Upper lobe of left lung (tissue), 6 donors: ENCODE measurements at places on chromosomes 6 and 20. TPM values are rescaled to one million over a fixed set of nuclear protein-coding genes. Genes with fewer than 3 reads are reported as not detected.

DNA sequence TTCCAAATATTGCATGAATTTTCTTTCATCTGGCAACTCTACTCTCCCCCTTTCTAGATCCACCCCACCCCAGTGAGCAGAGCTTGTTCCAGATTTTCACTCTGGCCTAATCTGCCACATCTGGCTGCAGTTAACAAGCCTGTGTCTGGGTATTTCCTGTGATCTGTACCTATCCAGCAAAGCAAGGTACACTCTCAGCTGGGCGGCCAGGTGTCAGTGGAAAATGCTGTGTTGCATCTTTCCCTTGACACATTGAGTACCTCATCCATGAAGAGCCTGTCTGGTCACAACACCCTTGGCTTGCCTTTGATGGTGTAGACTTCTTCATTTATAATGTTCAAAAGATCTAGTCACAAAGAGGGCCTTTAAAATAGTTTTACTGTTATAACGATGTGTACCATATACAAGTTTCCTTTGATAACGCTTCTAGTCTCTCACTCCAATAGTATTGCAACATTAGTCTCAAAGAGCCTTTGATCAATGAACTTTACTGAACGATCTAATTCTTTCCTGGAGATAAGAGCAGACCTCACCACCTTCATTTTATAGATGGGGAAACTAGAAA is 6.0 kb upstream of the RNF182 start:
- no peak for DNase-seq

- no peak for DNase-seq
Measured at GRCh38 chr20:44590980-44591778, 8.8 kb downstream of the PKIG start.

The TMEM170B gene
- 7.1 TPM for total RNA-seq

DNA sequence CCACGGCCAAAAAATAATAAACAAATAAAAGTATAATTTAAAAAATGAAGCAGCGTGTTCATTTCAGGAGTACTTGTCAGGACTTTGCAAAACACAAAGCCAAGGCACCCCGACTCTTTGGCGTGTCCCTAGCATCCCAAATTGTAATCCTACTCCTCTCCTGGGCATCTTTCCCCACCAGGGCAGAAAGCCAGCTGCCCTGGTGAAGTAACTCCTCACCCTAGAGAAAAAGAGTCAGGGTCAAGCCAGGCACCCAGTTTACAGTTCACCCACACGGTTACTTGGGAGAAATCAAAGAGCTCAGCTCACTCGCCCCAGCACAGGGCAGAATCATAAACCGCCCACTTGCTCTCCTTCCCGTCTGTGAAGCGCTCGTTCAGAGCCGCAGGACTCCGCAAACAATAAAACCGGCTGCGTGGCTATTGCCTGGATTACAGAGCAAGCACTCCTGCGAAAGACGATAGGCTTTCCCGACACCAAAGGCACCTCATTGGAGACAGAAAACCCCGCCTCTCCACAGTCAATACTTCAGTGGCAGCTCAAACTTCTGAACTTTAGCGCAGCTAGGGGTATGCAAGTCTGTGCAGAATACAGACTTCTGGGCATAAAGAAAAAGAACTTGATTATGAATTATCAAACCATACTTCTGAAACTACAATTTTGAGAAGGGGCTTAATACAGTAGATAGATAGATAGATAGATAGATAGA is 73.0 kb upstream of the NHSL1 start:
- DNase-seq = no peak

DNA sequence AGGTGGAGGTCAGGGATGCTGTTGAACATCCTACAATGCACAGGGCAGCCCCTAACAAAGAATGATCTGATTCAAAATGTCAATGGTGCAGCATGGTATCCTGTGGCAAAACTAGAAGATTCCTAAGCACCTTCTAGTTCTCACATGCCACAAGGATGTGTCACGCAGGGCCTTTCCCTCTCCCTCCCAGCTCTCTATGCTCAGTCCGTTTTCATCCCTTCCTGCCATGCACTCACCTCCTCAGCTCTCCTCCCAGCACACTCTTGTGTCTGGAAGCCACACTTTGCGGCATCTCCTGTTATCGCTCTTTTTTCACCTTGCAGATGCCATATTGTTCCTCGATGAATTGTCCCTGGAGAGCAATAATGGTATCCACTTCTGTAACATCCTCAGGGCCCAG is 263.4 kb downstream of the CDC5L start:
- no peak for DNase-seq

The FILIP1 gene
- total RNA-seq = 20.2 TPM

DNA sequence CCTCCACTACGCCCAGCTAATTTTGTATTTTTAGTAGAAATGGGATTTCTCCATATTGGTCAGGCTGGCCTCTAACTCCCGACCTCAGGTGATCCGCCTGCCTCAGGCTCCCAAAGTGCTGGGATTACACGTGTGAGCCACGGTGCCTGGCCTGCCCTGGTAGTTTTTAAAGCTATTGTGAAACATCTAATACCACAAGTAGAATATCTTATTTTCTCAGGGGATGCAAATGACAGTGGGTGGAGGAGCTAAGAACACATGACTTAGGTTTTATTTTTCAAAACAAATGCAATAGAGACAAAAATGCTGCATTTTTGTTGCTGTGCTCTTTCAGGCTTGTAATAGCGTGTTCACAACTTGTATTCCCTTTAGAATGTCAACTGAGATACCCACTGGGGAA is 264.9 kb upstream of the PLCB4 start:
- no peak for DNase-seq

DNA sequence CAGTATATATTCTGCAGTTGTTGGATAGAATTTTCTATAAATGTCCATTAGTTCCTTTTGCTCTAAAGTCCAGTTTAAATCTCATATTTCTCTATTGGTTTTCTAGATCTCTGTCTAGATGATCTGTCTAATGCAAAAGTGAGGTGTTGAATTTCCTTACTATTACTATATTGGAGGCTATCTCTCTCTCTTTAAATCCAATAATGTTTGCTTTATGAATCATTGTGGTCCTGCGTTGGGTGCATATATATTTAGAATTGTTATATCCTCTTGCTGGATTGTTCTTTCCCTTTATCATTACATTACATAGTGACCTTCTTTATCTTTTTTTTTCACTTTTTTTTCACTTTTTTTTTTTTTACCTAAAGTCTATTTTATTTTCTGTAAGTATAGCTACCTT is 208.5 kb upstream of the ASCC3 start:
- DNase-seq = no peak

- DNase-seq = no peak
Measured at GRCh38 chr6:46320505-46320904, 149.7 kb upstream of the ENPP5 start.

GRCh38 chr20:63023071-63023935 is 16.5 kb upstream of the BHLHE23 start:
- DNase-seq = peak; percentile 64

The TAP2 gene
- 67.2 TPM for total RNA-seq

The PGC gene
- 793 TPM for total RNA-seq

The ABCC10 gene
- total RNA-seq = 29.3 TPM

DNA sequence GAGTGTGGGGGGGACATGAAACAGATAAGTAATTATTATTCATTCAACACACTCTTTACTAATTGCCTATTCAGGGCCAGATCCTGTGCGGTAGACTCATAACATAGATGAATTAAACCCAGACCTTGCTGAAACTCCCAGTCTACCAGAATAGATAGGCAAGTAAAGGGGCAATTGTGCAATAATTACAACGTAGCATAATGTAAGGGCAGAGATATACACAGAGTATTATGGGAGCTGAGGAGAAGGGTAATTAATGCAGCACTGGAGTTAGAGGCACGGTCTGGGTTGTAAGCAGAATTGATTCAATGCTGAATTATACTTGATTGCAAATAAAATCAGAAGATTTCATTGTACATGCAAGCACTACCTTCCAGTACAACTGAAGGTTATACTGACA is 29.2 kb downstream of the RIMS4 start:
- no peak for DNase-seq

- no peak for DNase-seq
Measured at GRCh38 chr6:74554041-74554440, 651.8 kb downstream of the COL12A1 start.

GRCh38 chr6:34926655-34927054 is 37.6 kb downstream of the ANKS1A start:
- no peak for DNase-seq

- DNase-seq = no peak
Measured at GRCh38 chr6:151286214-151286613, 46.4 kb downstream of the AKAP12 start.

The BANF2 gene
- total RNA-seq = not detected

The RIPPLY2 gene
- not detected for total RNA-seq

GRCh38 chr6:121497970-121498375 is 62.5 kb downstream of the GJA1 start:
- DNase-seq = no peak

DNA sequence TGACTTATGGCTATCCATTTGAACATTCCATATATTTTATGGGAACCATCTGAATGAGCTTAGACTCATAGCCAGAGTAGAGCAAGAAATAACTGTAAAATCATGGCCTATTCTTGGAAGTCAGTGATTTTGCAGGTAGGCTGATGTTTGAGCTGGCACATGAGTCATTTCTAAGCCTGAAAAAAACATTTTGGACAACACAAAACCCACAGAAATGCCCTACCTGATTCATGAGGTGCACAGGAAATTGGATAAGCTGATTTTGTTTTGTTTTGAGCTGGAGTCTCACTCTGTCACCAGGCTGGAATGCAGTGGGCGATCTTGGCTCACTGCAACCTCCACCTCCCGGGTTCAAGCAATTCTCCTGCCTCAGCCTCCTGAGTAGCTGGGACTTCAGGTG is 443.0 kb downstream of the PKHD1 start:
- no peak for DNase-seq
